ENCODE measurements at places on chromosomes 1 and 21.

- no peak for DNase-seq
These were observed 9.3 kb downstream of the PSMG1 start for GRCh38 chr21:39173716-39174680.

- peak; percentile 53 for DNase-seq
These were observed 316.9 kb upstream of the VAMP3 start for GRCh38 chr1:7454052-7454815.

DNA sequence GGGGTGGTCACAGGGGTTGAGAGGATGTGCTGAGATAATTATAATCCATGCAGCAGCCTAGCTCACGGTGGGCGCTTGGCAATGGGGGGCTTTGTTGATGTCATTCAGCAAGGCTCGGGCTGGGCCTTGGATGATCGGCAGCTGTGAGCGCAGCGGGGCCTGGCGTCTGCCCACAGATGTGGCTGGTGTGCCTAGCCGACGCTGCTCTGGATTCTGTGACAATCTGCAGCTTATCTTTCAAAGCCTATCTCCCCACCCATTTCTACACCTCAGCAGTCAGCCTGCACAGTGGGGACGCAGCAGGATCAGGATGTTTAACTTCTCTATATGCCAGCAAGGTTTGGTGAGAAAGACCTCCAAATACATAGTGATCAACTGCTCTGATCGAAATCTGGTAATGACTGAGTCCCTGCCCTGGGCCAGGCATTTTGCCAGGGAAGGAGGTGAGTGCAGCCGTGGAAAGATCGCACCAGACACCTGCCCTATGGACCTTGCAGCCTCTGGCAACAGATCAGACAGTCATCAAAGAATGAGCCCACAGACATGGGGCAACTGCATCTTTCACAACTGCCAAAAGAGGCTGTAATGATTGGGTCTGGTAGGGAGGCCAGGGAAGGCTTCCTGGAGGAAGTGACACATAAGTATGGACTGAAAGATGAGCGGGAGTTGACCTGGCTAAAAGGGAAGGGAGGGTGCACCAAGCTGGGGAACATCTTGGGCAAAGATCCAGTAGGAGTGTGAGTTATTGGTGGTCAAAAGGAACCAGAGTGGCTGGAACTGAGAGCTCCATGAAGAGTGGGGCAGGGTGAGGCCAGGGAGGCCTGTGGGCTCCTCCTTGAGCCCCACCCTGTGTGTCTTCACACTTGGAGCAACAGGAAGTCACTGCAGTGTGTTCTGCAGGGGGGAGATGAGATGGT is 35.3 kb downstream of the EPHB2 start:
- DNase-seq: peak; percentile 48

DNA sequence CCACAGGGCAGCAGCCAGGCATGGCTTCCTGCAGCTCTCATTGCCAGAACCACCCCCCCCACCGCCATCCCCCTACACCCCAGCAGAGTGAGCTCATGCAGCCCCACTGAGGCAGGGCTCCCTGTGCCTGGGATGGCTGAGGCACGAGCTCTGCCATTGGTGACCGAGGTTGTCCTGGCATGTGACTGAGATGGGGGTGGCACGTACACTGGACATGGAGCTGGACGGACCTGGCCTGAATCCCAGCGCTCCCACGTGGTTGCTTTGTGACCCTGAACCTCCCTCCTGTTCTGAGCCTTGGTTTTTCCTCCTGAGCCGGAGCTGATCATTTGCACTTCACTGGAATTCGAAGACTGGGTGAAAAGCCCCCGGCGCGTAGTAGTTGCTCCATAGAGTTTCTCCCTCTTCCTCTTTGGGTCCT is 28.3 kb downstream of the ALPL start:
- no peak for DNase-seq

- no peak for DNase-seq
These were observed 13.3 kb downstream of the H6PD start for GRCh38 chr1:9247894-9248293.

- DNase-seq: peak; percentile 73
These were observed 117.5 kb downstream of the NAV1 start for GRCh38 chr1:201656311-201657032.

DNA sequence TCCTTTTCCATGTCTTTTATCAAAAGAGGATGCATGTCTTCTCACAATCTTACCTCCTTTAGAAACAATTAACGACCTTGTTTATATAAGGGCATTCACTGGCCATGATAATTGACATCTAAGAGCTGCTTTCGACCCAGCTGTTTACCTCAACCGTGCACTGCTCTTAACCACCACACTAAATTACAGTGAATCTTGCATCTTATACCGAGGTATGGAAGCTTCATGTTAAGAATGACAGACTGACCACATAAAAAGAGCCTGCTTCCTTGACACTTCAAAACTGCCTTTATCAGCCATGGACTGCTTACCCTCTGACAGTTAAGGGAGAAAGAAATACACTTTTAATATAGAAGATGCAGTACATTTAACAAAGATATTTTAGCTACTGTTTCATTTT is 301.7 kb upstream of the LYPLAL1 start:
- DNase-seq: no peak

- no peak for DNase-seq
These were observed 25.8 kb downstream of the SMIM12 start for GRCh38 chr1:34833711-34834110.

DNA sequence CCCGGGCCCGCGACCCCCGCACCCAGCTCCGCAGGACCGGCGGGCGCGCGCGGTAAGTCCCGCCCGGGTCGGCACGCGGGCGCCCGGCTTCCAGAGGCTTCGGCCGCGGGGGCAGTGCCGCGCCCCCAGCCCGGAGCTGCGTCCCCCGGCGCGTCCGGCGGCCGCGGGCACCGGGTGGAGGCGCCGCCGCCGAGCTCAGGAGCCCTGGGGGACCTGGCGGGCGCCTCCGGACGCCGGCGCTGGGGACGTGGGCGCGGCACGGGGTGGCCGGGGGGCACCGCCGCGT is 227 bp downstream of the NBL1 start:
- DNase-seq: no peak
